ENCODE measurements at places on chromosomes 12 and 14.
A peak's percentile ranks its signal among the peaks of the same experiment; 100 is the strongest.

DNA sequence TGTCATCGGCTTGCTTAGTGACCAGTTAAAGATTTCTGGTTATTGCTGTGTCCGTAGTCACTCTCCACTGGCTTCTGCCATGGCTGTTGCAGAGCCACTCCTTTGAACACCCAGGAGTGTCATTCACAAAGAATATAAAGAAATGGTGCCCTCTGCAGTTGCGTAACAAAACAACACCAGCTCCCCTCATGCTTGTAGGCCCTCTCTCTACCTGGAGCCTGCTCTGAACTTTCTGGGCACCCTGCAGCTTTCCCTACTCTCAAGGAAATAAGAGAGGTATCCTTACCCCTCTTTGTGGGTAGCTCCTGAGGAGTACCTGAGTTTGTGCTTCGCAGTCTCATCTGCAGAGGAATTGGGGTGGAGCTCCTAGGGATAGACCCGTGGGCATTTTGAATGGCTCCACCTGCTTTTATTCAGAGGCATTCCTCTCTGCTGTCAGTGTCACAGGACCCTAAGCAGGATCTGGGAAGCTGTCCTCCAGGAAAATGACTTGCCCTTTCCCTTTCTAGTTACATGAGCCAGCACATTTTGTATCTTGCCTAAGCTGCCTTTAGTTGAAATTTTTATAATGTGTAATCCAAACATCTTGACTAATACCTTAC, 97.2 kb upstream of the TMEM260 start:
- no peaks in the 10 kb centered on the region for H3K27me3 ChIP-seq
- no peaks in the 10 kb centered on the region for H3K4me1 ChIP-seq
- no peak overlapping the region for H3K27ac ChIP-seq
- peak; percentile 69 for DNase-seq
- H3K36me3 ChIP-seq, result no peaks in the 10 kb centered on the region

- peaks cover 16% of the 10 kb centered on the region for H3K4me1 ChIP-seq
- H3K27me3 ChIP-seq, result no peaks in the 10 kb centered on the region
- no peaks in the 10 kb centered on the region for H3K36me3 ChIP-seq
Observed at GRCh38 chr12:94198872-94199271, 50.5 kb downstream of the PLXNC1 start.

DNA sequence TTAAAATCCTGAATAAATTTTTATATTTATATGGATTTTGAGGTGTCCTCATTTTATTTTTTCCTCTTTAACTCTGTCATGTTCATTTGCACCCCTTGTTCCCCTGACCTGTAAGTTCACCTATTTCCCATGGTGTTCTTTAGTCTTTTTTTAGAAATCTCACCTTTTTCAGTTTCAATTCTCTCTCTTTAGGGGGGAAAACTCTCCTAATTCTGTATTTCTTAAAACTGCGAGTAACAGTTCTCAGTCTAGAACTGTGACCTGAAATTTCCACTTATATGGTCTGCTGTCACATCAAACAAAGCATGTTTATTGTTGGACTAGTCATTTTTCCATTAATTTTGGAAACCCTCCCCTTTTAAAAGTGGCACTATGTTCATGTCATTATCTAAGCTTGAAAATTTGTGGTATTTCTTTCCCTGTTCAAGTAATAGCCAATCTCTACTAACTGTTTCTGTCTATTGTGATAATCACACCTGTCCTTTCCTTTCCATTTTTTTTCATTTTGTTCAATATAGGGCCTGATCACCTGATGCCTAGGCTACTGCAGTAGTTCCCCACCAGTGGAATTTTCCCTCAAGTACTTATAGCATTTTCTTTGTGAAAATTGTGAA, 14.0 kb upstream of the FBXO33 start:
- H3K4me3 ChIP-seq, result no peak overlapping the region
- no peaks in the 10 kb centered on the region for H3K27me3 ChIP-seq
- H3K36me3 ChIP-seq, result no peaks in the 10 kb centered on the region
- no peaks in the 10 kb centered on the region for H3K4me1 ChIP-seq
- H3K27ac ChIP-seq, result no peak overlapping the region
- no peak for DNase-seq

DNA sequence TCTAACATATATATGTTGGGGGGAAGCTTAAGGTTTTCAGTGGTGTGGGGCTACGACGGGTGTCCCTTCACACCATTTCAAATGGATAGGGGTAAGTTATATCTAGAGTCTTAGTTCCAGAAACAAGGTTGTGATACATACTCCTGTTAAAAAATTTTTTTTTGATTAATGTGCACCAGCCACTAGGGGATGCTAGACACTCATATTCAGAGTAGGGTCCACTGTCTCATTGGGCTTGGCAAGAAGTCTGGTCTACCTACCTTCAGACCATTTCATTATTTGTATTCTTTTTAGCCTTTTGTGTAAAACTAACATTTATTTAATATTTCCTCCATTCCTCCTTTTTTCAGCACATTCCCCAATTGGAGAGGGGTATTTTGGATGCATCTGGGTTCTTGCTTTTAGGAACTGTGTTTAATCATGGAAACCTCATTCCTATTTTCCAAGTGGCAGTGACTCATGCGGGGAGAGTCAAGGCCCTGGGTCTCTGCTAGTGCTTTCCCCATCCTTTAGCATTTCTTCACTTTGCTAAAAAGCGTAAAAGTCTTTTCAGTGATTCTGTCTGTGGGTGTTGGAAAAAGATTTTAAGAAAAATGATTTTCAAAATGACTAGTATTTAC, 33.4 kb downstream of the ANO4 start:
- no peak overlapping the region for H3K27ac ChIP-seq
- no peak overlapping the region for H3K4me3 ChIP-seq
- H3K4me1 ChIP-seq, result no peaks in the 10 kb centered on the region
- no peaks in the 10 kb centered on the region for H3K36me3 ChIP-seq
- DNase-seq, result peak; percentile 84

DNA sequence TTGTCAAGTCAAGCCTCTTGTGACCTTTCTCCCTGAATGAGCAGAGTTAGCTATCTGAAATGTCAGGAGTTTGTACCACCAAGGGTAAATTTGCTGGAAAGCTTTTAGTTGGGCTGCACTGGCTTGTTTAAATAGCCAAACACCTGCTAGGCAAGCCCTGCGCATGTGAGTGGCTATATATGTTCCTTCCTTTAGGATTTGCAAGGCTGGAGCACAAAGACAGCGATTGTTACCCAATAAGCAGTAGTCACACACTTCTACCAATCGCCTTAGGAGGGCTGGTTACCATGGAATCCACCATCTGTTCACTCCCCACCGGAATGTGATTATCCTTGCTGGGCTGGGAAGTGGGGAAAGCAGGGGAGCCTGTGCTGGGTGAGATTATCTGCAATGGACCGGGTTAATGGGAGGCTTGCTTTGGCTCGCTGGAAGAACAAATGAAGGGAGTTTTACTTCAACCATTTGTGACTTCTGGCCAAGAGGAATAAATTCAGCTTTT, 102.5 kb downstream of the FGD4 start:
- H3K36me3 ChIP-seq, result no peaks in the 10 kb centered on the region
- H3K4me3 ChIP-seq, result no peak overlapping the region
- no peak for DNase-seq
- H3K4me1 ChIP-seq, result no peaks in the 10 kb centered on the region
- no peaks in the 10 kb centered on the region for H3K27me3 ChIP-seq

- no peaks in the 10 kb centered on the region for H3K36me3 ChIP-seq
- no peaks in the 10 kb centered on the region for H3K27me3 ChIP-seq
- no peak overlapping the region for H3K27ac ChIP-seq
- peaks cover 2% of the 10 kb centered on the region for H3K4me1 ChIP-seq
- no peak for DNase-seq
- no peak overlapping the region for H3K4me3 ChIP-seq
Observed at GRCh38 chr12:125340791-125341190, 275.6 kb downstream of the AACS start.

DNA sequence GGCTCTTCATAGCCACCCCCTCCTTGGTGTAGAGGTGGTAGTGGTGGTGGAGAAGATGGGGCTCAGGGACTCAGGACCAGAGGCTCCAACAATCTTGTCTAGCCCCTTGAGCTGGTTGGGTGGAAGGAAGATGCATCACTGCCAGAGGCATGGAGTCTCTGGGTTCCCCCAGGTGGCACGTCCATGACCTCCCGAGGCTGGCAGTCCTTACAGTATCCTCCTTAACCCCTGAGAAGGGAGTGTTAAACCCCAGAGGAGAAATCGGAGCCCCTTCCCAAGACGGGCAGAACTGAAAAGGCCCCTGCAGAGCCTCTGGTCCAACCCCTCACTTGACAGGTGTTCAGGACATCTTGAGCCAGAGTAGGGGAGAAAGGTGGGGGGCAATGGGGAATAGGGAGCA, 9.1 kb downstream of the KRT83 start:
- H3K27ac ChIP-seq, result no peak overlapping the region
- no peak for DNase-seq
- H3K4me1 ChIP-seq, result no peaks in the 10 kb centered on the region
- no peak overlapping the region for H3K4me3 ChIP-seq
- peaks cover 2% of the 10 kb centered on the region for H3K27me3 ChIP-seq

DNA sequence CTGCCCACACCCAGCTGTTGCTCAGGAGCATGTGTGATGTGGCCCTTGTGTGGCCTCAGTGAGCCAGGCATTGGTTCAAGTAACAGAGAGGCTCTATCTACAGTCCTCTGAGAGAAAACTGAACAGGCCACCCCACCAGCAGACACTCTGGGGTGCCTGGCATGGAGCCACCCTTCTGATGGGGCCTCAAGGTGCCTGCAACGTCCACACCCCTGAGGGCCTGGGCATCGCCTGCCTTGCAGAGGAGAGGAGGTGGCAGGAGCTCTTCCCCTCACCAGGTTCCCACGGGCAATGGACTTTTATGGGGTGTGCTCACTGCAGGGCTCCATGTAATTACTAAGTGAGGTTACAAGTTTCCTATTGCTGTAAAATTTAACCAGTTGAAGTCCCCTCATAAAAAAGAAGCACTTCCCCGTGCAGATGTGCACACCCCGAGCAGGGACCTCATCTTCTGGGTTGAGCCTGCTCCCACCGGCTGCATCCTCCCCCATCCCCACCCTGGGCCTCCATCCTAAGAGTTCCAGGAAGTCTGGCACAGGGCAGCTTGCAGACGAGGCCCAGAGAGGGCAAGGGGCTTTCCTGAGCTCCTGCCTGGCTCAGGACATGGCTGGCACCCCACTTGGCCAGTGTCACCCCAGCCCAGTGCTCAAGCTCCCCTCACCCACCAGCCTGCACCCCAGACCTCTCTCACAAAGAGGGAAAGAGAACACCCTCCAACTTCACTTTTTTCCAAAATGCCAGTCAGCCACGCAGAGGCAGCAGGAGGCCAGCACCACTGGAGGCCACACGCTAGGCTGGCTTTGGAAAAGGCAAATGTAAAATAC, 270.4 kb upstream of the RTL1 start:
- H3K27me3 ChIP-seq, result no peaks in the 10 kb centered on the region
- H3K4me1 ChIP-seq, result no peaks in the 10 kb centered on the region
- H3K4me3 ChIP-seq, result no peak overlapping the region
- H3K36me3 ChIP-seq, result no peaks in the 10 kb centered on the region

DNA sequence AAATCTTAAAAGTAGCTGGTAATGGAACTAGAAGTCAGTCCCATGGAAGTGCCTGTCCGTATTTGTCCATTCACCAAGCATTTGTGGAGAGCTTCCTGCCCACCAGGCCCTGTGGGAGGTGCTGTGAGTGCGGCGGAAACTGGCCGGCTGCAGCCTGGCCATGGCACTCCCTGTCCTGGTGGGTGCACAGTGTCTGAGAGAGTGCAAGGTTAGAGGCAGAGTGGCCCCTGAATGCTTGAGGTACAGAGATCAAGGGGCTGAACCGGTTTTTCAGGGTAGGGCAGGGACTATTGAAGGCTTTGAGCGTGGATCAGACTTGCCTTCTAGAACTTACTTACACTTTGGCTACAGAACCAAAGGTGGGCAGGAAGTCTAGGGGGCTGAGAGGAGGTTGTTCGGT, 92.9 kb downstream of the ESR2 start:
- no peaks in the 10 kb centered on the region for H3K36me3 ChIP-seq
- peaks cover 92% of the 10 kb centered on the region for H3K4me1 ChIP-seq

GRCh38 chr12:129025055-129025454, 171.8 kb downstream of the GLT1D1 start:
- no peak for DNase-seq
- H3K36me3 ChIP-seq, result no peaks in the 10 kb centered on the region
- no peak overlapping the region for H3K27ac ChIP-seq

- H3K27me3 ChIP-seq, result no peaks in the 10 kb centered on the region
- H3K4me3 ChIP-seq, result no peak overlapping the region
- DNase-seq, result no peak
- H3K4me1 ChIP-seq, result peaks cover 20% of the 10 kb centered on the region
- H3K36me3 ChIP-seq, result no peaks in the 10 kb centered on the region
Observed at GRCh38 chr14:32050878-32051277, 26.2 kb upstream of the ARHGAP5 start.

GRCh38 chr14:105430565-105430964, 10.9 kb downstream of the MTA1 start:
- no peak for DNase-seq
- no peak overlapping the region for H3K4me3 ChIP-seq
- no peaks in the 10 kb centered on the region for H3K27me3 ChIP-seq
- H3K36me3 ChIP-seq, result peaks cover 27% of the 10 kb centered on the region

- DNase-seq, result no peak
- H3K27me3 ChIP-seq, result no peaks in the 10 kb centered on the region
- no peaks in the 10 kb centered on the region for H3K36me3 ChIP-seq
Observed at GRCh38 chr12:17333287-17333686, 727.3 kb upstream of the LMO3 start.

- H3K36me3 ChIP-seq, result no peaks in the 10 kb centered on the region
- no peak overlapping the region for H3K4me3 ChIP-seq
- no peak overlapping the region for H3K27ac ChIP-seq
- H3K4me1 ChIP-seq, result no peaks in the 10 kb centered on the region
- H3K27me3 ChIP-seq, result no peaks in the 10 kb centered on the region
Observed at GRCh38 chr12:64526859-64527258, 74.9 kb downstream of the TBK1 start.

DNA sequence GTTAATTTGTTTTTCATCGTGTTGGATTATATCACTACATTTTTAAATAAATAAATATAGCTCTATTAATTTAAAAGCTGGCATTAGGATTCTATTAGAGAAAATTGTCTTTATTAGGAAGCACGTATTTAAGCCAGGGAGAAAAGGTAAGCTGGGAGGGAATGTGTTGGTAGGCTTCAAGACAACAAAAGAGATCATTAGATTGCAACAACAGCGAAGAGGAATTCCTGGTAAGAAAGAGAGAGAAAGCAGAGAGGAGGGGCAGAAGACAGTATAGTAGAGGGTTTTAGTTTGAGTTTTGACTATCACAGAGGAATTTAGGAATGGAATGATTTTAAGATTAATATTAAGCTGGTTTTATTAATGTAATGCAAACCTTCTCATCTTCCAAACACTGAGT, 613.6 kb upstream of the USP15 start:
- no peak overlapping the region for H3K4me3 ChIP-seq
- no peak for DNase-seq
- no peaks in the 10 kb centered on the region for H3K36me3 ChIP-seq
- H3K27ac ChIP-seq, result no peak overlapping the region

- H3K36me3 ChIP-seq, result peaks cover 11% of the 10 kb centered on the region
- H3K27ac ChIP-seq, result peak overlapping the region; percentile 94
- DNase-seq, result peak; percentile 86
- no peaks in the 10 kb centered on the region for H3K27me3 ChIP-seq
Observed at GRCh38 chr12:121524196-121524916, 56.5 kb downstream of the KDM2B start.

- H3K4me1 ChIP-seq, result no peaks in the 10 kb centered on the region
- H3K27ac ChIP-seq, result no peak overlapping the region
- no peak for DNase-seq
- H3K27me3 ChIP-seq, result no peaks in the 10 kb centered on the region
- H3K36me3 ChIP-seq, result no peaks in the 10 kb centered on the region
Observed at GRCh38 chr12:21933656-21934055, 7.6 kb downstream of the ABCC9 start.

- peaks cover 37% of the 10 kb centered on the region for H3K4me1 ChIP-seq
- no peaks in the 10 kb centered on the region for H3K27me3 ChIP-seq
- no peak for DNase-seq
- no peak overlapping the region for H3K27ac ChIP-seq
- H3K4me3 ChIP-seq, result no peak overlapping the region
Observed at GRCh38 chr12:57896434-57897201, 44.7 kb upstream of the ATP23 start.
